ENCODE measurements at places on chromosomes 6 and 20. TPM values are rescaled to one million over a fixed set of nuclear protein-coding genes. Genes with fewer than 3 reads are reported as not detected.

DNA sequence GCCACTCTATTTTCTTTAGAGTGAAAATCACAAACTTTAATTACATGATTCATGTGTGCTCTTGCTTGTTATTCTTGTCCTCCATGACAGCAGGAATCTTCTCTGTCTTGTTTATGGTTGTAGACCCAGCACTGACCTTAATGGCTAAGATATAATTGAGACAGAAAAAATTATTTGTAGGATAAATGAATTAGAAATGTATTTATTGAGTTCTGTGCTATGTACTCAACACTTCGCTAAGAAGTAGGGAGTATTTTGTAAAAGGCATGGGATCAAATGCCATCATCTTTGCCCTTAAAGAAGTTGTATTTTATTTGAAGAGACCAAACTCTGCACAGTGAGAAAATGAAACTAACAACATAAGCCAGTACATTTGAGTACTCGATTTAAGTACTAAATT lies 71.2 kb downstream of the CBLN4 start:
- no peak for DNase-seq

GRCh38 chr6:10278746-10279145 lies 136.1 kb downstream of the TFAP2A start:
- no peak for DNase-seq

- no peak for DNase-seq
These were observed 29.6 kb upstream of the NOL4L start for GRCh38 chr20:32614772-32615171.

Gene GPR63
- total RNA-seq = 0.98 TPM

- no peak for DNase-seq
These were observed 399.7 kb upstream of the ADGRB3 start for GRCh38 chr6:68235326-68235784.

Gene DDX43
- total RNA-seq = 1.8 TPM

All from epithelial cell of proximal tubule (primary cell).